ENCODE measurements at places on chromosomes 11 and 22. TPM values are rescaled to one million over a fixed set of nuclear protein-coding genes. Genes with fewer than 3 reads are reported as not detected.

The PGR gene
- total RNA-seq = 4.5 TPM

The KIRREL3 gene
- 9.9 TPM for total RNA-seq

The OR6A2 gene
- total RNA-seq = 0.32 TPM

The RIN1 gene
- 19.0 TPM for total RNA-seq

The DERL3 gene
- 0.32 TPM for total RNA-seq

The CDC42BPG gene
- total RNA-seq = under 0.01 TPM

The VPS51 gene
- 169 TPM for total RNA-seq

The CSF2RB gene
- 2.6 TPM for total RNA-seq

The SLC22A6 gene
- not detected for total RNA-seq

Measured in fibroblast of villous mesenchyme (primary cell).